ENCODE measurements at places on chromosomes 6 and 20. TPM values are rescaled to one million over a fixed set of nuclear protein-coding genes. Genes with fewer than 3 reads are reported as not detected.

- DNase-seq, result no peak
Observed at GRCh38 chr6:49401063-49401462, 62.0 kb downstream of the MMUT start.

GRCh38 chr6:90388395-90388794, 91.8 kb upstream of the BACH2 start:
- DNase-seq, result no peak

PPP1R16B gene
- total RNA-seq, result 1.9 TPM

DNA sequence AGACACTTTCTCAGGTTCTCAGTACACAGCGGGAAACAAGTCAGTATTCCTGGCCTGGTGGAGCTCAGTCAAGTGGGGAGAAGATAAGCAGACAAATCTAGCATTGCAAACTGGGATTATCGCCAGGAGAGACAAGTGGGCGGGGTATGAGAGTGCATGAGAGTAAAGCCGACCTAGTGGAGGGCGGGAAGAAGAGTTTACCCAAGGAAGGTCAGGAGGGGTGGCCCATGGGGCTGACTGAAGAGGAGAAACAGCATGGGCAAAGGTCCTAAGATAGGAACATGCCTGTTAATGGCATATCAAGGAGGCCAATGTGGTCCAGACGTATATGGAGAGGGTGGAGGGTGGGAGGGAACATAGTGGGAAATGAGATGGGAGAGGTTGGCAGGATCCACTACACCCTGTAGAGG, 12.4 kb upstream of the CSNK2A1 start:
- no peak for DNase-seq

DNA sequence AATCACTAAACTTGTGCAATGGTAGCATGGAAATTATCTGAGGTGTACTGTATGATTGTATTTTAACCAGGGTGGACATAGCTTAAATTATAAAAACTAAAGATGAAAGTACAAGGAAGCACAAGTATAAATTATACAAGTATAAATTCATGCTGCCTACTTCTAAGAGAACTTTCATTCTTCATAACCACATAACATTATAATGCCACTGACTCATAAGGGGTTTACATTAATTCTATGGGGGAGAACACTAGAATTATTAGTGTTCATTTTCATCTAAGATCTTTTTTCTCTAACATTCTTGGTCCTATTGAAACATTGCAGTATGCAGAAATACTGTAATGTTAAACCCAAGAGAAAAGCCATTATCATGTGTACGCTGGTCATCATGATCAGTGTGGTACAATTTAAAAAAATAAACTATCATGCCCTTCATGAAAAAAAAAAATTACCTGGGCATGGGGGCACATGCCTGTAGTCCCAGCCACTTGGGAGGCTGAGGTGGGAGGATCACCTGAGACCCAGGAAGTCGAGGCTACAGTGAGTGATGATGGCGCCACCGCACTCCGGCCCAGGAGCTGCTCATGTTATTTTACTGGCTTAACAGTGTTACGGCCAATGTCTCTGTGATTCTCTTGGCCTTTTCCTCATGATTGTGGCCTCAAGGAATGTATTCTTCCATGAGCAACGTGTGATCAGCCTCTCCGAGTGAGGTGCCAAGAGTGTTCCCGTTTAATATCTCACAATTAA, 25.9 kb upstream of the AHCY start:
- no peak for DNase-seq

DNA sequence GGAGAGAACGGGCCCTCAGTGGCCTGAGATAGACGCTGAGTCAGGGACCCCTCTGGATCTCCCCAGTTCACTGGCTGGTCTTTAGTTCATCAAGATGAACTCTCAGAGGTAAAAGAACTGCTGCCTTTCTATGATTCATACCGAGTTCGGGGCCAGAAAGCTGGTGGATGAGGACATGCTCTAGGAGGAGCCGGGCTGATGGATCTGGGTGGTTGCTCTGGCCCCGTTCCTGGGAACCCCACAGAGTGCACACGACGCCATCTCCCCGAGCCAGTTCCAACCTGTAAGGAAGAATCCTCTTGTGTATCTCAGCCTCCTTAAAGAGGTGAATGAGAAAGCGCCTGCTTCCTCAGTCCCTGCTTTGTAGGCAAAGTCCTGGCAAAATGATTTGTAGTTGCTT, 142.6 kb upstream of the PDE10A start:
- DNase-seq, result no peak

GRCh38 chr6:42021847-42022754, 28.2 kb upstream of the TAF8 start:
- no peak for DNase-seq

TRIM40 gene
- total RNA-seq, result not detected

GRCh38 chr6:10763006-10763405, 15.4 kb downstream of the TMEM14B start:
- DNase-seq, result no peak

- DNase-seq, result no peak
Observed at GRCh38 chr6:118719351-118720124, 68.1 kb upstream of the CEP85L start.

DNA sequence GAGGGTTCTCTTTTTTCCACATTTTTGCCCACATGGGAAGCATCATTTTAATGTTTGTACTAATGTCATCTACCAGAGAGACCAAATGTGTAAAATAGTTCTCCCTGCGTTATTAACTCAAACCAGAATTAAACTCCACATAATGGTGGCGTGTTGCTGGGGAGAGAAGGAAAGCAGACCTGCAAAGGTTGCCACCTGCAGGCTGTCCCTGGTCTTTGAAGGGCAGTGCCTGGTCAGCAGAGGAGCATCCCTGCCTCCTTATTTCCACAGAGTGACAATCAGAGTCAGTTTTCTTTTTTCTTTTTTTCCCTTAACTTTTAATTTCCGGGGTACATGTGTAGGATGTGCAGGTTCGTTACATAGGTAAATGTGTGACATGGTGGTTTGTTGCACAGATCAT, 214.5 kb downstream of the TBX18 start:
- no peak for DNase-seq

DNA sequence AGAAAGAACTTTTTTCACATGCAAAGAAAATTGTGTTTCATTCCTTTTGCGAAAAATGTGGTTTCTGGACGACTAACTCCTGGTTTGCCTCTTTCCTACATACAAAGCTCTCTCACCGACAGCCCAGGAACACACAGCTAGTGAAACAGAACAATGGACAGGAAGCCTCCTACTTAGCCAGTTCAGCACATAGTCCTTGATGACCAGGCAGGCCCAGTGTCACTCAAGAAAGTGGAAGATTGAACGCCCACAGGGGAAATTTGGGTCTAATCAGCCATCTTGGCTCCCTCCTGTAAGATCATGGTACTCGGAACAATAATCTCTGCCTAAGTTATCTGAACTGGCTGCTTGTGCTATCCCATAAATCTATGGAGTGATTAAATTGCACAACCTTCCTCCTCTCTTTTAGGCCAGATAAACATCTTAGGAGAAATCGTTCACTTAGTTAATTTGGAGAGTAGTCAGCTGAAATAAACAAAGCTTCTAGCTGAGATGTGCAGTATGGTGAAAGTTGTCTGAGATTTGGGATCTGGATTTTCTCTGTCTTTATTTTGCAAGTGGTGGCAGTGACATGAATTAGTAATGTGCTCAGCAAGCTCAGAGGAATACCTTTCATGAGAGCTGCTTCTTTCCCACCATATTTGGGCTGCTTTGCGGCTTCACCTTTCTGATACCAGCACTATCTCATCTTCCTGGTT, 147.0 kb downstream of the MTFR2 start:
- DNase-seq, result no peak

DNA sequence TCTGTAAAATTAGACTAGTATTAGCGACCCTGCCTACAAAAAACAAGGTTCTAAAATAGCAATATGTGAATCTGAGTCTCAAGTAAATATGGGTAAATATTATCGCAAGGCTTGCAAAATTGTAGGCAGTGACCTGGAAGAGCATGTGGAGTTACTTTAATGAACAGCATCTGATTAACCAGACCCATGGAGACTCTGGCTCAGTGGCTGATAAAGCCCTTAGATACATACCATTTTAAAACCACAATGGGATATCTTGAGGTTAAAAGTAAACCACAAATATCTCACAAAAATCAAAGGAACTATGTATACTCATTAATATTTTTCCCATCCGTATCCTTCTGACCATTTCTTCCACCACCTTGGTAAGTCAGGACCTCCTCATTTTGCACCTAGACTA, 187.0 kb downstream of the MTFR2 start:
- no peak for DNase-seq

GPR63 gene
- 1.5 TPM for total RNA-seq

Measured in skin of body (tissue), 3 donors.